ENCODE measurements at places on chromosomes 2 and 18.

DNA sequence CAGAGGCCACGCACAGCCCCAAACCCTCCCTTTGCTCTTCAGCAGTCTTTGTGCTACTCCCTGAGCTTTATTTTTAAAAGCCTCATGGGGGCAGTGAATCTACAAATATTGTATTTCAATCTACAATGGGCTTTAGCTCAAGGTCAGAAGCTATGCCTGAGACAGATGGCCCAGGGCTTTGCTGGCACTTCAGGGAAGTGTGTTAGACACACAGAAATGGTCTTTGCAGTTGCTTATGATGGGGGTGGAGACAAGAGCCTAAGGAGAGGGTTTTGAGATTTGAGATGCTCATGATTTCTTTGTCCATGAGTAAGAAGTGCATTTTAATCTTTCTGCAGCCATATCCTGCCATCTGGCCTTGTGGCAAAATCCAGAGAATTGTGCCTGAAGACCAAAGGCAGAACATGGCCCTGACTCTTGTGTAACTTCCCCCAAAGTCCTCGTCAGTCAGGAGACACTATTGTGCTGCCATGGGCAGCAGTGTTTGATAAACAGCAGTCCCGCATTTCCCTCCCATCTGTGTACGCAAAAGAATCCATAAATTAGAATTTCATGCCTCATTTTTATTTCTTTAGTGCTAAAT lies 92.6 kb downstream of the VAPA start:
- DNase-seq = no peak

- no peak for DNase-seq
These were observed 82.6 kb upstream of the TXNDC2 start for GRCh38 chr18:9803063-9803697.

GRCh38 chr2:181674461-181674860 lies 5.9 kb downstream of the NEUROD1 start:
- DNase-seq = no peak

DNA sequence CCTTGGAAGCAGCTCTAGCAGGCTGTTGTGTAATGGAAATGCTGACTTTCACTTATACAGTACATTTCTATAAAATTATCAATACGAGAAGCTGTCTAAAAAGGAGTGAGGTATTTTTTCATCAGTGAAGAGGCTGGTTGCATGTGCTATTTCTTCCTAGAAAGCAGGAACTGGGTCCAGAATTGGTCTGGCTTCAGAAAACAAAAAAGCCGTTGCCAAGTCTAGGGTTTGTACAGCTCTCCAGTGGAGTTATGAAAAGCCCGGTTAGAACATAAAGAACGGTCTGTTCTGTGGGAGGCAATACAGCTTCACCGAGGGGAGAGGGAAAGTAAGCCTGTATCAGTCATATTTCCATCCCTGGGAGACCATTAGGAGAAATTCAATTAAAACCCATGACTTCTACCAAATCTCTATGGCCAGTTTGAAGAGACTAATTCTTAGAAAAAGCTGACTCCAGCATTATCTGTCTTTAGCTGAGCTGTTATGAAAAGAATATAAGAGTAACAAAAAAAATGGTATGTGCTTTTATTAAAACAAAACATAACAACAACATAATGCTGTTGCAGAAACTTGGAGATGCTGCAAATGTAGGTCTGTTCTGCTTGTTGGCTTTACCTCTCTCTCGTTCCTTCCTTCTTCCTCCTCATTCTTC lies 217.0 kb downstream of the CMPK2 start:
- DNase-seq = no peak

GRCh38 chr2:189628817-189629530 lies 32.3 kb upstream of the ASNSD1 start:
- no peak for DNase-seq

- no peak for DNase-seq
These were observed 1337.6 kb upstream of the SLC39A10 start for GRCh38 chr2:194319222-194319992.

DNA sequence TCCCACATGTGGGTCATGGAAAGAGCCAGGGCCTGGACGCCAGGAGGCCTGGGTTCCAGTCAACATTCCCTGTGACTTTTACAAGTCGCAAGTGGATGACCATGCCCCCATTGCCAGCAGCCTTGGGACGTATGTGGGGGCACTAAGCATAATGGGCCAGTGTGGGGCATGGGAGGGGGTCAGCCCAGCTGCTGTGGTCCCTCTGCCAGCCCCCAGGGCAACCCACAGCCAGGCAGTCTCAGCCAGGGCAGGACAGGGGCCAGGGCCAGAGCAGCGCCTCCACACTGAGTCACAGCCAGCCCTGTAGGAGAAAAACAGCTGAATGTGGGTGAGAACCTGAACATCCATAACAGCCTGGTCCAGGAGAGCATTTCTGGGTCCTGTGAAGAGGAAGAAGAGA lies 173.2 kb downstream of the GFPT1 start:
- no peak for DNase-seq

DNA sequence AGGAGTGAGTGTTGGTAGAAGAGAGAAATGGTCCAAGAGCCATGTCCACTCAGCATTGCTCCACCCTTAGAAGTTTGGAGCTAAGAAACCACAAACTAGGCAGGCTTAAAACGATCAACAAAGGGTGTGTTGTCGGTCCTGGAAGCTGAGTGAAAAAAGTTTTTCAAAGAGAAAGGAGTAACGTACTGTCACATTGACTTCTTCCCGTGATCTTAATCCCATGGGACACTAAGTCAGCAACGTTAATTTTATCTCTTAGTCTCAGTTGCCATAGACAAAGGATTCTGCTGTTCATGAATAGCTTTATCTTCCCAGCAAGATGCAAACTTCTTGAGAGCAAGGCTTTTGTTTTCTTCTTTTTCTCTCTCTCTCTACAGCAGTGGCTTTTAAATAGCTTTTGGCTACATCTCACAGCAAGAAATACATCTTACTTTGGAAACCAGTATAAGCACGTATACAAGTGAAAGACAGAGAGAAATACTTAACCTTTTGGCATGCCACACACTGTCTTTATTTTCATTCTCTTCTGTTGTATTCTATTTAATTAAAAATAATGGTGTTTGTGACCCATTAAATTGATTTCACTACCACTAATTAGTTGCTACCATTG lies 377.4 kb downstream of the TGIF1 start:
- no peak for DNase-seq

GRCh38 chr2:25074826-25075225 lies 33.0 kb downstream of the EFR3B start:
- no peak for DNase-seq

DNA sequence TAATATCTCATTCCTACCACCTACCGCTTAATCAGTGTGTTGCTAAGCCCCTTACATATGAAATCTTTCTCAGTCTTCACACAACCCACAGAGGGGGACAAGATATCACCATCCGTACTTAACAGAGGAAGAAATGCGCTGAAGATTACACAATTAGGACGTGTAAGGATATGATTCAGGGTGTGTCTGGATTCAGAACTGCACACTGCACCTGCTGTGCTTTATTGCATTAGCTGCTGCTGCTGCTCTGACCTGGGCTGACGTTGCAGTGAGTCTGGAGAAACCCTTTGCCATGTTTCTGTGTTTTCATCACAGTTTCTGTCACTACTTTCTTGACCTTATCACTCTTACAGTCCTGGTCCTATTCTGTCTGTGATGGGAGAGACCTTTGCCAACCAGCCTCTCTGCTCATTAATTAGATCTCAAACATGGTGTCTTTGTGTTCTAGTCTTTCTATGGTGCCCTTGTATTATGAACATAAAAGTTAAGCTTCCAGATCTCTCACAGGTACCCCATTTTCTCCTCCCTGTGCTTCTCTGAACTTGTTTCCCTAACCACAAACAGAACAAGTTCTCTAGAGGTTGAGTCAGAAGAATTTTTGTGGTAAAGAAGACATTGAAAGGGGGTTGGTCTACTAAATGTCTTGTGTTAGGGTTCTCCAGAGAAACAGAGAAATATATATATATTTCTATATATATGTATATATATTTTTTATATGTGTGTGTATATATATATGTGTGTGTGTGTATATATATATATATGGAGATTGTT lies 92.9 kb upstream of the CYP1B1 start:
- DNase-seq = no peak

DNA sequence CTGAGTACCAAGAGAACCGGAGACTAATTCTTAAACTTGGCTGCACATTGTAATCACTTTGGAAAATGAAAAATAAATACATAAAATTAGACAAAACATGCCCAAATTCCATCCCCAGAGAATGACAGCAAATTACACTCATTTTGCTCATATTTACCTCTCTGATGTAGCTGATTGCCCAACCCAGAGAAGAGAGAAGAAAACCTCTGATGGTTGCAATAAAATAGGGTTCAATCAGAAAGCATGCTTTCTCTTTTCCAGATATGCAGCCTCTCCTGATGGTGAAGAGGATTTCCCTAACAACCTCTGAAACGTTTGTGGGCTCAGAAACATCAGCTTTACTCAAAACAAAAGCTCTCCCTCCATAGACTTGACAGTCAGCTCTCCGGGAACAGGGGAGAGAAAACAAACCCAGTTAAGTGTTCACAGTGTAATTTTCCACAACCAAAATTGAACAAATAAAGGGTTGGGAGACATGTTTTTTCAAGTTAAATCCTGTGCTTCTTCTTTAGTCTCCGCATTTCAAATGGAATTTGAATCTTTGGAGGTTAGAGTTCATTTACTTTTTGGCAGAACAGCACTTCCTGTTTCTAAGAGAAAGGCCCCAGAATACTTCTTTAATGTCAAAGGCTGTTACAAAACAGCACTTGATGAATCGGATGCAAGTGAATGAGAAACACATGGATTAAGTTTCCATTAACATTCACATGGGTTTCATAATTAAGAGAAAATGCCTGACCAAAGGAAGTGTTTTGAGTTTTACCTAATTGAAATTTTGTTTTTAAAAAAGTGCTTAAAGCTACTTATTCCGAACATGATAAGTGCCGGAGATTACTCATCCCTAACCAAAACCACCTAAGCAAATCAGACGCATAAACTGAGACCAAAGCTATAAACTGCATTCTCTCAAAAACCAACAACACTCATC lies 570.1 kb upstream of the SYT4 start:
- DNase-seq = no peak

GRCh38 chr2:238495422-238495821 lies 68.7 kb downstream of the ASB1 start:
- DNase-seq = no peak

- DNase-seq = no peak
These were observed 621.2 kb upstream of the ACVR2A start for GRCh38 chr2:147223553-147224060.

GRCh38 chr18:24817587-24818371 lies 357.3 kb downstream of the HRH4 start:
- no peak for DNase-seq

DNA sequence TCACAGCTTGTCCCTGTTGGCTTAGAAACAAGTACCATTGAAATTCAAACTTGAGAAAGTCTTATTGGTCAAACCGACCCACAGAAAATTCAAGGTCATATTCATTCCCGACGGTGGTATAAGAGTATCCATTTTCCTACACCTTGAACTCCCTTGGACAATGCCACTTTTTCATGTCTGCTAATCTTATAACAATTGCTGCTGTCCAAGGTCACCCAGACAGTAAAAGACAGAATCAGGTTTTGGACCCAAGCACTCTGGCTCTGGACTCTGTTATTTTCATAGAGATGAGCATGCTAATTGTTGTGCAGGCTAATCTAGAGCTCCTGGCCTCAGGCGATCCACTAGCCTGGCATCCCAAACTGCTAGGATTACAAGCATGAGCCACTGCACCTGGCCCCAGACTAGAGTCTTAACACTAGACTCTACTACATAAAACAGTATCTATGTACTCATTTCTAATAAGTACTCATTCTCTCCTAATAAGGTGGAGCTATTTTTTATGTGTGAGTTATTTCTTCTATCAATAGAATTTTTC lies 57.8 kb downstream of the C2orf76 start:
- DNase-seq = no peak

DNA sequence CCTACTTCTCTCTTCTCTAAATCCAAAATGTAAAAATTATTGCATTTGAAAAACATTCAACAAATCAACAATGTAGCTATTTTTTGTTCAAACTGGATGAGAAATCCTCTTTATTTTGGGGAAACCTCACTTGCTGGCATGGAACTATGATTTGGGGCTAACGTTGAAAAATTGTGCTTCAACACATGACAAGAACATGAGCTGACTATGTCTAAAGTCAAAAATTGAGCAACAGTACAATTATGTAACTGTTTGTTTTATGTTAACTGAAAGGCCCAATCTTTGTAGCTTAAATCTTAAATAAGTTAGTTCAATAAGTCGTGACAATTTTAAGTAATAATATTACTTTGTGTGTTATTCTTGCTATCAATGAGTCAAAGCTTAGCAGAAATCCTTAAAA lies 67.3 kb downstream of the TMEFF2 start:
- no peak for DNase-seq

GRCh38 chr2:132424526-132425121 lies 8.0 kb downstream of the GPR39 start:
- no peak for DNase-seq

GRCh38 chr2:230873661-230874401 lies 9.1 kb downstream of the ITM2C start:
- no peak for DNase-seq

DNA sequence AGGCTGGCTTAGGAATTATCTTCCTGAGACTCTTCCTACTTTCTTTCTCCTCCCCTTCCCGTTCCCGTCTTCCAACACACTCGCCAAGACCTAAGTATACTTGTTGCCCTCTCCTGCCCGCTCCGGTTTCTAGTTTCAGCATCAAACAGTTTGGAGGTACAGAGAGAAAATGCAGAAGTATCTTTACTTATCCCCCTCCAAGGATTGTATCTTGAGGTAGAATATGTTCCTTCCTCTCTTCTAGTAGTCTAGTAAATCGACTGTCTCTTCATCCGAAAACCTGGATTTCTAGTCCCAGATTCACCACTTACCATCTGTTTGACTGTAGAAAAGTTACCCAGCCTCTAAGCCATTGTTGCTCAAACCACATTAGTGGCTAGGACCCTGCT lies 755 bp downstream of the EIF4E2 start:
- no peak for DNase-seq

GRCh38 chr2:211837206-211837605 lies 701.4 kb downstream of the ERBB4 start:
- no peak for DNase-seq

- peak; percentile 58 for DNase-seq
These were observed 2.2 kb downstream of the ST3GAL5 start for GRCh38 chr2:85886590-85886989.

- no peak for DNase-seq
These were observed 112.5 kb downstream of the ZNF532 start for GRCh38 chr18:58977223-58977622.

DNA sequence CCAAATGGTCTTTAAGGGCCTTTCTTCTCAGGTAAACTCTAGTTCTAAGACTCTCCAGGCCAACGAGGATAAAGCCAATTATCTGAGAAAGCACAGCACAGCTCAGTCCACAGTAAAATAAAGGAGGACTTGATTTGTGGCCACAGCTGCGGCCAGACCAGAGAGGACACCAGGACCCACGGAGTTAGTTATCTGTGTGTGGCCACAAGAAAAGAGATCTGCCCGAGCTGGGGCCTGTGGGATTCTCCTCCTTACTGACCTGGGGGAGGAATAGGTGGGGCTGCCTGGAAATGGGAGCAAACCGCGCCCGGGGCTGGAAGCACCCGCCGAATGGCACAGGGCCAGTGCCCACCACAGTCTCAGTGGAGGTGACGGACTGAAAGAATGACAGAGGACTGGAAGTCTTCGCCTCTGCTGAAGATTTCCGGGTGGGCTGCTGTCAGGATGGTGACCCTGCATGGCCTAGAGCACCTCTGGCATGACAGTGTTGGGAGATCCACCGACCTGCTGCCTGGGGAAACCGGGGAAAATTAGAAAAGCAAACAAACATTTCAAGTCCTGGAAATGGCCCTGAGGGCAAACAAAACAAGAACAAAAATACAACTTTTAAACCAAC lies 13.3 kb downstream of the PROC start:
- DNase-seq = no peak

- no peak for DNase-seq
These were observed 17.0 kb upstream of the DNER start for GRCh38 chr2:229731363-229731762.

GRCh38 chr2:240593703-240594451 lies 7.3 kb downstream of the CAPN10 start:
- DNase-seq = no peak

Data from nucleus accumbens (tissue), 56 donors.